ENCODE measurements at places on chromosomes 1 and 21. TPM values are rescaled to one million over a fixed set of nuclear protein-coding genes. Genes with fewer than 3 reads are reported as not detected.

- no peak for DNase-seq
These were observed 22.1 kb upstream of the SDC3 start for GRCh38 chr1:30930631-30931173.

DNA sequence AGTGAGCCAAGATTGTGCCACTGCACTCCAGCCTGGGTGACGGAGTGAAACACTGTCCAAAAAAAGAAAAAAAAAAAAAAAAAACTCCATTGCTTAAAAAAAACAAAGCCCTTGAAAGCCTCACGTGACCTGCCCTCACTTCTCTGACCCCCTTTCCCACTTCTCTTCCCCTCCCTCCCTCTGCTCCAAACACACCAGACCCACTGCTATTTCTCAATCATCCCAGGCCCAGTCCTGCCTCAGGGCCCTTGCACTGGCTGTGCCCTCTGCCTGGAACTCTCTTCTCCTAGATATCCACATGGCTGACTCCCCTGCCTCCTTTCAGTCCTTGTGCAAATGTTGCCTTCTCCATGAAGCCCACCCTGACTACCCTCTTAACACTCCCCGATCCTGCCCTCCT, 45.4 kb upstream of the TARDBP start:
- DNase-seq, result no peak

GRCh38 chr1:15848143-15848928, 829 bp downstream of the SPEN start:
- peak; percentile 73 for DNase-seq

The CTH gene
- 2.5 TPM for total RNA-seq

The C1QTNF12 gene
- 1.9 TPM for total RNA-seq

DNA sequence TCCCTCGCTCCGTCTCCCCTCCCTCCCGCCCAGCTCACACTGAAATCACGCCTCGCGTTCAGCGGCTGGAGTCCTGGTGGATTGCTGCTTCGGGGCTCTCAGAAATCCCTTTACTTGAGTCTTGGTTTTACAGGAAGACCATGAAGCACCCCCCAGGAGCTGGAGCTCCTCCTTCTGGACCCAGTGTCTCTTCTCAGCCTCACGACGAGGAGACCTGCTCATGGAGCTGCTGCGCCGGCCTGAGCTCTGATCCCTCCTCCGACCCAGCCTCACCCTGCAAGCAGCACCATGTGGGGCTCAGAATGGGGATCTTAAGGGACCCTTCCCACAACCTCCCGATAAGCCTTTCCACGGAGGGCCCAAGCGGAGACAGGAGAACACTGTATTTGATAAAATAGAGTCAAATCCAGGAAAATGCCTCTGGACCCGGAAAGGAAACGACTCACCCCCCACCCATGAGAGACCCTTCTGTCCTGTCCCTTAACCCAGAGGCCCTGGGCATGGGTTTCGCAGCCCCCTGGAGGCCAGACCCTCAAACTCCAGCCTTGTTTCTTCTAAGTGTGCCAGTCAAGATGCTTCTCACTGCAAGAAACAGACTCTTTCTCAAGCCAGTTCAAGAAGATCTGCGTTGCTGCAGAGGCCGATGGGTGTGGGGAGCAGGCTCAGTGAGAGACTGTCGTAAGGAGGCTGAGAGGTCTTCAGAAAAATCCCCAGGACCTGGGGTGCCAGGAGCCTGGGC, 26.1 kb downstream of the PDE9A start:
- DNase-seq, result no peak

The RGS13 gene
- total RNA-seq, result not detected

The MTARC1 gene
- total RNA-seq, result 5.3 TPM

The RPTN gene
- total RNA-seq, result not detected

GRCh38 chr1:91791691-91792488, 94.1 kb downstream of the TGFBR3 start:
- DNase-seq, result no peak

DNA sequence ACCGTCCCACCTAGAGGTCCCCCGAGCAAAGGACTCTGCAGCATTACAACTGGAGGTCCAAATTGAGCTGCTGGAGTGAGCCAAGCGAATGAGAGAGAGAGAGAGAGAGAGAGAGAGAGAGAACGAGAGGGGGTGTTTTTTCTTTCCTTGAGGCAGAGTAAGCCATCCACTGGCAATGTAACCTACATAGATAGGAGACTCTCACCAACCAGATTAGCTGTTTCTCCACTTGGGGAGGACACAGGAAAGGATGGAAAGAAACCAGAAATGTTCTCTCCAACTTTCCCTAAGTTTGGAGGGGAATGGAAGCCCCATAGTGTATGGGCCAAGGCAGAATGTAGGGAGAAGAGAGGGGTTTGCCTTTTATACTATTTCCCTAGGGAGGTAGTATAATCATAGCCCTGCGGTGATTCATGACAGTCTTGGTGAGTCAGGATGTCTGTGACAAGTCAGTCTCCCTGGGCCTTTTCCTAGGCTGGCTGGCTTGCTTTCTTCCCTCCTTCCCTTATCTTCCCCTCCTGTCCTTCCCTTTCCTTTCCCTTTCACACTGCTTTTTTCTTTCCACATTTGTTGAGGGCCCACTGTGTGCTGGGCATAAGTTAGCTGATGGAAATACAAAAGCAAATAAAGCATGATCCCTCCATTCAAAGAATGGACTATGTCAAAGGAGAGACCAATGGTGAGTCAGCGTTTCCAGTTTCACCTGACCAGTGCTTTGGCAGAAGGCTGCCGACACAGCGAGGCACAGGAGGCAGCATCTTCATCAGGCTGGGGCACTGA, 7.1 kb downstream of the FNDC7 start:
- DNase-seq, result no peak

The LCE3D gene
- total RNA-seq, result not detected

The MR1 gene
- total RNA-seq, result 10.3 TPM

DNA sequence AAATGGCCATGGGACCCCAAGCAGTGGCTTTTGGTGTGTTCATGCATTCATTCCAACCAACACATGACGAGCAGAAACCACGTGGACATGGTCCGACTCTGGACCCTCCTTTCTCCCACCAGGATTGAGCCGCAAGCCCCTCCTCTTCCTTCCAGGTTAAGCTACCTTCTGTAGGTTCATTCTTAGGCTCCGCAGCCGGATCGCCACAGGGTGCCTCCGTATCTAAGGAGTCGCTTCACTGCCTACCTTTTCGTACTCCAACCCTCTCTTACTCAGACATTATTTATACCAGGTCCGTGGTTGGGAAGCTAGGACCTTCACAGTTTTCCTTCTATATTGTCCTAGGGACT, 63.6 kb downstream of the RHBG start:
- DNase-seq, result no peak

GRCh38 chr1:7104339-7104738, 319.1 kb downstream of the CAMTA1 start:
- DNase-seq, result no peak

- DNase-seq, result no peak
These were observed 4.7 kb downstream of the TMEM50A start for GRCh38 chr1:25342846-25343245.

The RGS1 gene
- total RNA-seq, result 109 TPM

GRCh38 chr1:23554127-23554480, 5.2 kb downstream of the ID3 start:
- no peak for DNase-seq

The ZYG11A gene
- total RNA-seq, result not detected

The SAMSN1 gene
- total RNA-seq, result 7.5 TPM

GRCh38 chr1:68791800-68792199, 294.9 kb upstream of the DEPDC1 start:
- no peak for DNase-seq

DNA sequence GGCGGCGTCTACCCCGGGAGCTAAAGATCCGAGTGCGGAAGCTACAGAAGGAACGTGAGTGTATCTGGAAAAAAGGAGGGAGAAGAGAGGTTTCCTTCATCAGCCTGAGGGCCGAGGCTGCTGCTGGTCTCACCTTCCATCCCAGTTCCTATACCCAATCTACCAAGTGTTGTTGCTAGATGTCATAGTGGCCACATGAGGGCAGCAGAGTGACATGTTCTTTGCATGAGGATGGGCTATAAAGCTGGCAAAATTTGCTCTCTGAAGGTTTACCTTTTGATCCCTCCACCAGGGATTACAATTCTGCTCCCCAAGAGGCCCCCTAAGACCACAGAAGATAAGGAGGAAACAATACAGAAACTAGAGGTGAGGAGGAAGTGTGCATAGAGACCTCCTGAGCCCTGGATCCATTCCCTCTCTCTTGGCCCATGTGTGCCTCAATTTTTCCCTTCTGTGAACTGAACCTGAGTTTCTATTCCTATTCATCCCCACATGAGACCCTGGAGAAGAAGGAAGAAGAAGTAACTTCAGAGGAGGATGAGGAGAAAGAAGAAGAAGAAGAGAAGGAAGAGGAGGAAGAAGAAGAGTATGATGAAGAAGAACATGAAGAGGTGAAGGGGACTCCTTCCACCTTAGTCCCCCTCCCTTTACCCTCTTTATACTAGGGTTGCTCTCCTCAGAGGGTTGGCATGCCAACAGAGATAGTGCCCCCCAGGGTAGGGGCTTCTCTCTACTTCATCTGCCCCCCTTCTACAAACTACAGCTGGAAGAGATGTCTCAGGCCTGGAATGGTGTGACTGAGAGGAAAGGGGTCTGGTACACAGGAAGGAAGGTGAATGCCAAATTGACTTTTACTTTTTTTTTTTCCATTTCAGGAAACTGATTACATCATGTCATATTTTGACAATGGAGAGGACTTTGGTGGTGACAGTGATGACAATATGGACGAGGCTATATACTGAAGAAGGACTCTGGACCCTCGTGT, 13.3 kb downstream of the POLR3GL start:
- peak; percentile 94 for DNase-seq

The SPRR1A gene
- total RNA-seq, result not detected

GRCh38 chr1:111769517-111770146, 13.9 kb downstream of the DDX20 start:
- no peak for DNase-seq

DNA sequence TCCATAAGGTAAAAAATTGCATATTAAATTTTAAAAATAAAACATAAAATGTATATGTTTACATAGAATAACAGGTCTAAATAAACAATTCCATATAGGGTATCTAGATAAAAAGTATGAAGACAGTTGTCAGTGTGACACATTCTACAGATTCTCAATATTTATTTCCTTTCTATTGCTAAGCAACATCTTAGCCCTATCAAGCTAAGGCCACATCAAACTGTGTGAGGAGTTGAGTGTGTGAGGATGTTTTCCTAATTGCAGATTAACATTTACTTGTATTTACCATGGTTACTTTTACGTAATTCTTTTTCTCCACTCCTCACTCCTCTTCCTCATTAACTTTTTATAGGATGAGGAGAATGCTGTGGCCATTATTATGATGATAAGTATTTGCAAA, 41.9 kb upstream of the MCOLN3 start:
- DNase-seq, result no peak

- no peak for DNase-seq
These were observed 52.7 kb upstream of the SYNC start for GRCh38 chr1:32755098-32755809.

- peak; percentile 81 for DNase-seq
These were observed 89.6 kb upstream of the EDN2 start for GRCh38 chr1:41573785-41574713.

DNA sequence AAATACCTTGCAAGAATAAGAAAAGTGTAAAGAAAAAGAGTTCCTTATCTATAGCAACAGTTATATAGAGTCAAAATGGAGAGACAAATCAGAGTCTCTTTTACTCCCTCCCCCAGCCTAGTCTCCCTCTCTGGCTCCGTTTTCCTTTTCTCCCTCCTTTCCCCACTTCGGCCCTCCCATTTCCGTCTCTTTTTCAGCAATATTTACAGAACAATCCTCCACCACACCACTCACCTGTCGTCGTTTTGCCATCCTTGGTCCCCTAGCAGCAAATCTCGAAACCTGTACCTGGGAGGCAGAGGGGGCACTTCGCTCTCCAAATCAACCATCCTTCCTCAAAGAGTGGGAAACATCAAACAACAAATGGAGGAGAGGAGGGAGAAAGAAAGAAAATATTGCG, 259 bp downstream of the KCNT2 start:
- no peak for DNase-seq

GRCh38 chr1:244548558-244549115, 87.6 kb downstream of the CATSPERE start:
- DNase-seq, result no peak

GRCh38 chr1:246798606-246799496, 74.6 kb downstream of the SCCPDH start:
- DNase-seq, result no peak

GRCh38 chr1:11838349-11839272, 9.0 kb downstream of the NPPA start:
- DNase-seq, result peak; percentile 86

The SLFNL1 gene
- 0.99 TPM for total RNA-seq

GRCh38 chr1:30919025-30919881, 10.7 kb upstream of the SDC3 start:
- no peak for DNase-seq

- DNase-seq, result no peak
These were observed 70.9 kb downstream of the APP start for GRCh38 chr21:26099610-26100219.

DNA sequence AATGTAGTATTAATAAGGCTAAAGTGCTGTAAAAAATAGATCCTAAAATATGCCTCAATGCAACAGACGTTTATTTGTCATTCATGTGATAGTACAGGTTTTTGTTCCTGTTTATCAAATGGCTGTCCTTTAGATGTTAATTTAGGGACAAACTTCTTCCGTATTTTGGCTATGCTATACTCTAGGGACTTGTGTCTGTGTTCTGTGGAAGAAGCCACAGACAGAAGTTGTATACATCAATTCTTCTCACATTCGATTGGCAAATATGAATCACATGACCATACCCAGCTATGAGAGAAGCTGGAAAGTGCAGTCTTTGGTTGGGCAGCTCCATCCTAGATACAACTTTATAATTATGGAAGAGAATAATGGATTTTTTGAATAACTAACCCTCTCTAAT, 232.7 kb upstream of the SNX7 start:
- DNase-seq, result no peak

GRCh38 chr1:37849480-37849879, 9.9 kb downstream of the MTF1 start:
- DNase-seq, result no peak

GRCh38 chr1:20058531-20058930, 11.5 kb upstream of the PLA2G5 start:
- DNase-seq, result no peak

The EGLN1 gene
- 51.7 TPM for total RNA-seq

GRCh38 chr1:209527993-209528717, 55.4 kb upstream of the CAMK1G start:
- no peak for DNase-seq

DNA sequence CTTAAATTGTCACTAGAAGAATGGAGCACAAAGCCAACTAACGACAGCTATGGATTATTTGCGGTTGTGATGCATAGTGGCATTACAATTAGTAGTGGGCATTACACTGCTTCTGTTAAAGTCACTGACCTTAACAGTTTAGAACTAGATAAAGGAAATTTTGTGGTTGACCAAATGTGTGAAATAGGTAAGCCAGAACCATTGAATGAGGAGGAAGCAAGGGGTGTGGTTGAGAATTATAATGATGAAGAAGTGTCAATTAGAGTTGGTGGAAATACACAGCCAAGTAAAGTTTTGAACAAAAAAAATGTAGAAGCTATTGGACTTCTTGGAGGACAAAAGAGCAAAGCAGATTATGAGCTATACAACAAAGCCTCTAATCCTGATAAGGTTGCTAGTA, 13.5 kb downstream of the USP1 start:
- DNase-seq, result no peak

The ZBTB40 gene
- total RNA-seq, result 15.8 TPM

The NR5A2 gene
- total RNA-seq, result 1.1 TPM
